Stimulated activated CD8-positive, alpha-beta memory T cell treated with anti-CD3 and anti-CD28 coated beads, Interleukin-12 subunit alpha, Interleukin-12 subunit beta, amount 100 ng/mL, for 4 hours (primary cell): ENCODE measurements at places on chromosomes 4 and X.

DNA sequence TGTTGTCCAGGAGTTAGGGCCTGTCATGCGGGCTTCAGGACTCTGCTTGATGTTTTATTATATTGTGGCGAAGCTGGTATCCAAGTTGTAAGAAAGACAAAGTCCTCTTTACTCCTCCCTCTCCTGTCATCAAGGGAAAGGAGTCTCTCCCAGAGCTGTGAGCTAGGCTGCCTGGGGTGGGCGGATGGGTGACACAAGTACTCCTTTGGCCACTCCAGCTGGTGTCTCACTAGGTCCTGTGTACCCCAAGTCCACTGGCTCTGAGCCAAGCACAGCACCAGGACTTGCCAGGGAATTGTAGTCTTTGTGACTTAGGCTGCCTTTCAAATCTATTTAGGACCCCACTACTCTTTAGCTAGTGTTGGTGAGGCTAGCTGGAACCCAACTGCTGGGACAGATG is 36.7 kb upstream of the RPS6KA6 start:
- no peak for DNase-seq

- no peak for DNase-seq
Observed at GRCh38 chrX:46327566-46328115, 217.6 kb downstream of the ZNF674 start.

GRCh38 chrX:13468096-13468495 is 101.3 kb upstream of the EGFL6 start:
- DNase-seq: no peak

DNA sequence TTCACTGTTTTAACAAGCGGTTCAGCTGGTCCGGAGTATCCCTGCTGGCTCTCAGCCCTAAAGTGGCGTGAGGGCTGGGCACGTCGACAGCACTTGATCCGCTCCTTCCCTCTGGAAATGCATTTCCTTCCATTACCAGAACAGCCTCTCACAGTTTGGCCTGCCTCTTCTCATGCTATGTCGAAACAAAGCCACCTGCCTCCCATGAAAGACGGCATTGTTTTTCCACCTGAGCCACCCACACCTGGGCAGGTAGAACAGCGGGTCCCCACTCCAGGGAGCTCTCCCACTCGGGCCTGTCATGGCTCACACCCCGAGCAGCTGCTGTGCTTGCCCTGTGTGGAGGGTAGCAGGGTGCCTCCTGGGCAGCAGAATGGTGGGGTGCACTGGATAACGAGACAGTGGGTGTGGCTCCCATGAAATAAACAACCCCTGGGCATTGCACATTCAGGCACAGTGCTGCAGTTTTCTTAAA is 86.2 kb downstream of the FHDC1 start:
- no peak for DNase-seq

- no peak for DNase-seq
Observed at GRCh38 chr4:1458581-1458980, 52.3 kb upstream of the NKX1-1 start.

DNA sequence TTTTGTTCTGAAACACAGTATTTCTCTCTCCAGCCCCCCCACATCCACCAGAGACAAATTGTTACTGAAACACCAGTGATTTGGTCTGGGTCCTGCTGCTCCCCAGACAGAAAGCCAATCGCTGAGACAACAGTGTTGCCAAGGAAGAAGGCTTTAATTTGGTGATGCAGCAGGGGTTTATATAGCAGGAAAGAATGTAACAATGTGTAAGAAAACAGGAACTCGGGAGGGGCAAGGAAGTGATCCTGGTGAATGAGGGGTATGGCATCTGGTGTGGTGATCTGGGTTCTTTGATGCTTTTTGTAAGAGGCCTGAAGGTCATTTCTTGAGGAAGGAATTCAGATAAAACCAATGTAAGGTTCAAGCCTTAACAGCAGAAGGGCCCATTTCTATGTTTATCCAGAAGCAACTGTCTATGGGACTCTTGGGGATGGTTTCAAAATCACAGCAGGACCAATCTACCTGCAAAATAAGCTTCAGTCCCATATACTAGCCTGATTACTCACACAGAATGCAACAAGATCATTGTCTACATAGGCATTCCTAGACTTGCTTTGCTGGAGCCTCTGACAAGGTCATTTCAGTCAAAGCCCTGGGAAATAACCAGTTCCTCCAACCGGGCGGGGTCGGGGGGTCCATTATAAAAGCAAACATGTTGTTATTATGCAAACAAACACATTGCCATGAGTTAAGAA is 445.2 kb upstream of the ZFP42 start:
- no peak for DNase-seq

GRCh38 chr4:134089885-134090284 is 111.7 kb downstream of the PABPC4L start:
- no peak for DNase-seq

DNA sequence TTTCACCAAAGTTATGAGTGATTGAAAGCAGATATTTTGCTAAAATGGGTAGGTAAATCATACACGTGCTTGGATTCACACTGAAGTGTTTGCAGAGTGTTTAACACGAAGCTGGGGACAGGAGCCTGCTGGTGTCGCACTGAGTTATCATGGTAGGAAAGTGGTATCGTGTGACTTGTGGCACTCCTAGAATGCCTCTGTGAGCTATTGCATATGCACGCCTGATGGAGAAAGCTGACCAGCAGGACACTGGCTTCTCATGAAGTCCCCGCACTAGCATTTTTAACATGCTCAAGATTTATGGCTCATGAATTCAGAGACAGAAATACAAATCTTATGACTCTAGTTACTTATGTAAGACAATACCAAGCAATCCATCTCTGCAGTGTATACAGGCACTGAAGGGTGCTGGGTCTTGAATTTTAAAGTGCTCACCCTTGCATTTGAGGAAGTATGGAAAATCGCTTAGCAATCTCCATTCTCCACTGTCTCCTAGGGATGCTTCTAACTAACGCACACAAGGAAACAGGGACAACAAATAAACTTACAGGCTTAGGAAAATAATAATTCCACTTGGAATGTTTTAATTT is 19.8 kb downstream of the VCX3B start:
- no peak for DNase-seq

- no peak for DNase-seq
Observed at GRCh38 chrX:130212371-130212770, 40.6 kb downstream of the RAB33A start.

- no peak for DNase-seq
Observed at GRCh38 chr4:124932447-124932846, 219.9 kb upstream of the ANKRD50 start.

- no peak for DNase-seq
Observed at GRCh38 chr4:7584098-7584497, 149.4 kb upstream of the PSAPL1 start.

DNA sequence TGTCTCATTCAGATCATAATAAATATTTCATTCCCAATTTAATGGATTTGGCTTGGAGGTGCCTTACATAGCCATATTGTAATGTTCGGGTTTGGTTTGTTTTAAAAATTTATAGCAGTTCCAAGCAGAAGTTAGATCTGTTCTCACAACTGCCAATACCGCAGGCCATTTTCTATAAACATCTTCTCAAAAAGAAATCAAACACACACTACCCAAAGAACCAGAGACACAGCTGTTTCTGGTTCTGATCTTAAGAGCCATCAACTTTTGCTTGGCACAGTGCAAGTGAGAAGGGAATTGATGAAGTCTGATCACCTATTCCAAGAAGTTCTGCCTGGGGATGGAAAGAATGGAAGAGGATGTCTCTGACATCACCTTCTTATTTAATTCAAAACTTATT is 22.9 kb downstream of the MID1IP1 start:
- DNase-seq: no peak

- no peak for DNase-seq
Observed at GRCh38 chr4:139658185-139658584, 7.4 kb upstream of the MGST2 start.

GRCh38 chr4:48546336-48546735 is 56.3 kb downstream of the ZAR1 start:
- no peak for DNase-seq
